ENCODE measurements at places on chromosomes 1 and 21.

- no peak for DNase-seq
These were observed 22.1 kb upstream of the GBP2 start for GRCh38 chr1:89147678-89148658.

- no peak for DNase-seq
These were observed 45.9 kb downstream of the LUZP1 start for GRCh38 chr1:23122796-23123195.

- DNase-seq: no peak
These were observed 9.6 kb downstream of the BCAR3 start for GRCh38 chr1:93672069-93672468.

GRCh38 chr1:155127105-155127966 is at the start of gene EFNA1:
Gene EFNA1, plus strand, starts transcription at chr1:155127876. Its CDS starts 102 bp downstream, at chr1:155127978.
- DNase-seq: peak; percentile 75

- DNase-seq: no peak
These were observed 84.9 kb downstream of the LYST start for GRCh38 chr1:235781807-235782206.

- DNase-seq: no peak
These were observed 53.3 kb downstream of the IVNS1ABP start for GRCh38 chr1:185263780-185264179.

DNA sequence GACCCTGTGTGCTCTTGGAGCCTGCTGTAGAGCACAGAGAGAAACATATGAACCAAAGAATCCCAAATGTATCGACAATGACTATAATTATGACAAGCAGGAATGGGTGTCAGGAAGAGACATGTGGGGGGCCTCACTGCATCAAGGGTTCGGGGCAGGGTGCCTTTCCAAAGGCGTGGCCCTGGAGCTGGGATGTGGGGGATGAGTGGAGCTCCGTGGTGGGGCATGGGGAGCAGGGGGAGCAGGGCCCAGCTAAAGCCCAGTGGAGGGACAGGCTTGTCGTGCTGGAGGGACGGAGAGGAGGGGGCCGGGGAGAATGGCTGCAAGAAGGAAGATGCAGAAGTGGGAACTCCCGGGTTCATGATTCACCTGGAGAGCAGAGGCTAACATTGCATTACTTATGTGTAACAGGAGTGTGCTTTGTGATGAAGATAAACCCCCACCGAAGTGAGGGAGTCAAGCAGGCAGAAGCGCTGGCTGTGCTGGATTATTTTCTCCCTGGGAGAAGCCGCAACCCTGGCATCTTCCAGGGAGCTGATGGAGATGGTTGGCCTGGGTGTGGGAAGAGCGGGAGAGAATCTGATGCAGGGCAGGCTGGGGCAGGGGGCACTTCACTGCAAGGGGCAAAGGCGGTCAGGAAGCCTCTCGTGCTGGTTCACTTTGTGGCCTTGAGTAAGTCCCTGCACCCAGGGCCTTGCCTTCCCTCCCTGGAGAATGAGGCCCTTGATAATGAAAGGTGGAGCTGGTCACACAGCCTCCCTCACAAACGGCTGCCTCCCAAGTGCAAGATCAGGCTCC is 124.6 kb upstream of the RUNX3 start:
- DNase-seq: no peak

- DNase-seq: peak; percentile 46
These were observed 70.6 kb downstream of the CLSTN1 start for GRCh38 chr1:9753121-9753531.

DNA sequence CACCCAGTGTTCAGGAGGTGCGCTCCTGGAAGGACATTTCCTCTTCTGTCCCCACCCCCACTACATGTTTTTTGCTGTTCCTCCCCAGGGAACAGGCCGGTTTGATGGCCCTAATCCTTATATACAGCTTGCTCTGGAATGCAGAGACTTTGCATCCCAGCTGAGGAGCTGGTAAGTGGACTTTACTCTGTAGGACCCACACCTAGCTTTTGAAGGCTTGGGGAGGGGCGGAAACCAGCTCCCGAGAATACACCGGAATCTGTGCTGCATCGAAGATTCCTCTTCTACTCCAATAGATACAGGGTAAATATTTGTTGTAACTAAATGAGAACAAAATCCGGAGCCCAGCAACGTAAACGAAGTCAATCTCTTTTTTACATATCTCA is 1.2 kb upstream of the CGN start:
- no peak for DNase-seq

GRCh38 chr1:156539818-156540355 is 32.5 kb downstream of the IQGAP3 start:
- DNase-seq: no peak

GRCh38 chr1:200215350-200215749 is 187.8 kb downstream of the NR5A2 start:
- DNase-seq: no peak

- no peak for DNase-seq
These were observed 10.7 kb downstream of the RNF223 start for GRCh38 chr1:1063261-1063944.

GRCh38 chr1:229619002-229619401 is 6.9 kb downstream of the TAF5L start:
- no peak for DNase-seq

DNA sequence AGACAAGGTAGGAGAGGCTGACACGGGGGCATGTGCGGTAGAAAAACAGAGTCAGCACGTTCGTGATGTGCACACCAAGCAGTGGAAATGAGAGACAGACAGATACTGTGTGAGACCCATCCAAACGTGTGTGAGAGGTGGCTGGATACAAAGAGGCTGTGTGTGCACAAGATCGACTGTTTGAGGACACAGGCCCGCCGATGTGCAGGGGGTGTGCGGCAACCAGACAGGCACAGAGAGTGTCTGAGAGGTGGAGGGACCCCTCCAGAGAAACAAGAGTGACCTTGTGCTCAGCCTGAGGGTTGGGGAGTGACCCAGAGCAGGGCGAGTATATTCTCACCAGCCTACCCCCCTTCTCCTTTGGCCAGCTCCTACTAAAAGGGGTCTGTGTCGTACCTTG is 97.8 kb upstream of the IPO9 start:
- DNase-seq: no peak

GRCh38 chr1:44713321-44713781 is 17.6 kb downstream of the RNU5D-1 start:
- DNase-seq: no peak

- no peak for DNase-seq
These were observed 6.4 kb downstream of the STMN1 start for GRCh38 chr1:25899792-25900191.

GRCh38 chr1:238223076-238223640 is 332.4 kb upstream of the ZP4 start:
- no peak for DNase-seq

DNA sequence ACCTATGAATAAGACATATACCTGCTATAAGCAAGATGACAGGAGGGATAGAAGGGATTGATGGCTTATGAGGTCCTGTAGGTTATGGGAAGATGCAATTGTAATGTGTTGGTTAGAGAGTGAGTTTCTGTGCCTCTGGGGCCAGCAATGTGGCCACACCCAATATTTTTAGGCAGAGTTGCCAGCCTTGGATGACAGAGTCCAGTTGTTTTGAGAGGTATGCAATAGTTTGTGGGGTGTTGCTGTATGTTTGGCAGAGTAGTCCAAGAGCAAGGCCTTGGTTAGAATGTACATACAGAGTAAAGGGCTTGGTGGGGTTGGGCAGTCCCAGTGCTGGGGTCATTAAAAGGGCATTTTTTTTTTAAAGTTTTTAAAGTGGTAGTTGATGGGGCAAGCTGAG is 36.6 kb upstream of the PLA2G5 start:
- DNase-seq: no peak

GRCh38 chr21:41011098-41011731 is 156.7 kb upstream of the BACE2 start:
- no peak for DNase-seq

DNA sequence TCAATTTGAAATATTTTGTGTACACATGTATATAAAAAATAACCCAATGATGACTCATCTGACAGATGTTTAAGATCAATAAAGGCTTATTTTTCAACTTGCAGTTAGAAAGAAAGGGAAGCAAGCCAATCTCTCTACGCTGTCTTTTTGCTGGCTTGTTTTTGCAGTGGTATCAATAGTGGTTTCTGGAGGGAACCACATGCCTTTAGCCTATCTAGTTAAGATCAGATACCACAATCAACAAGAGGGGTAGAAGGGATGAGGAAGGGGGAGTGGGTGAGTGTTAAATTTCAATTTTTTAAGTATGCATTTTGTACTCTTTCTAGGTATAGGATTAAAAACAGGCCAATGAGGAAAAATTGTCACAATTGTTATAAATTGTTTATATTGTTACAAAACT is 276.2 kb downstream of the KCNH1 start:
- DNase-seq: no peak

- no peak for DNase-seq
These were observed 51.5 kb downstream of the ATP5PO start for GRCh38 chr21:33864150-33864549.

GRCh38 chr1:215905493-215906115 is 338.5 kb downstream of the KCTD3 start:
- no peak for DNase-seq

DNA sequence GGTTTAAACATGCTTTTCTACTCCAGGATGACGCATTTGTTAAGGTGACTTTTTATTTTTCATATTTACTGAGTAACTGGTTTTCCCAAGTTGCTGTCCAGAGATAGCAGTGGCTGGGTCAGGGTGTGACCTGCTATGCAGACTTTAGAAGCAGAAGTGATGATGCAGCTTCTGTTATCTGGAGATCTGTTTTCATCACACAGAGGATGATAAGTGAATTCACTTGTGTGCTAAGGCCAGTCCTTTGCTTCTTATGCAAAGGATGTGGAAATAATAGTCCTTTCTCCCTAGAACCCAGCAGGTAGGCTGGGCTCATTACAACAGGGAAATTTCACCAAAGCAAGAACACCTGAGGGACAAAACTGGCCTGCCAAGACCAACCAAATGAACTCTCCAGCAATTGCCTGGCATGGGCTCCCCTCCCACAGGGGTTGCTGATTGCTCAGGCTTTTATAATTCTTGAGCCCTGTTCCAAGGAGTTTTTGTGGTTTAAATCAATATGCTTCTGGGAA is 97.8 kb upstream of the LPGAT1 start:
- no peak for DNase-seq

- no peak for DNase-seq
These were observed 16.2 kb downstream of the SYNC start for GRCh38 chr1:32686387-32686786.

GRCh38 chr1:169595764-169596711 is 9.8 kb upstream of the F5 start:
- no peak for DNase-seq

DNA sequence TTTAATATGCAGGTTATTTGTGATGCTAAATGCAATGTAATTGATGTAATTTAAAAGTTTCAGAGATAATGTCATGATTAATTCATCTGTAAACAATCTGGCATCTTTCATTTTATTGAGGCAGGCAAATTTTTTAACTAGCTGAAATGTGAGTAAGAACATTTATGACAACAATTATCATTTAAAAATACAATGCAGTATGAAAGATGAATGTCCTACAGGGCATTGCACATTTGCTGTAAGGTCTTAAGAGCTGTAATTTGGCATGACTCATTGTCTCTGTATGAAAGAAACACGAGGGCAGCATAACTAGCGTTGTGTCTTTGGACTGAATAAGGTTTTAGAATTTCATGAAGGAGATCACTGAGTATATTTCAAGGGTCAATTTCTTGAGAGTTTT is 642.8 kb downstream of the PLA2G4A start:
- DNase-seq: no peak

- no peak for DNase-seq
These were observed 405 bp upstream of the GADD45A start for GRCh38 chr1:67684526-67685066.

DNA sequence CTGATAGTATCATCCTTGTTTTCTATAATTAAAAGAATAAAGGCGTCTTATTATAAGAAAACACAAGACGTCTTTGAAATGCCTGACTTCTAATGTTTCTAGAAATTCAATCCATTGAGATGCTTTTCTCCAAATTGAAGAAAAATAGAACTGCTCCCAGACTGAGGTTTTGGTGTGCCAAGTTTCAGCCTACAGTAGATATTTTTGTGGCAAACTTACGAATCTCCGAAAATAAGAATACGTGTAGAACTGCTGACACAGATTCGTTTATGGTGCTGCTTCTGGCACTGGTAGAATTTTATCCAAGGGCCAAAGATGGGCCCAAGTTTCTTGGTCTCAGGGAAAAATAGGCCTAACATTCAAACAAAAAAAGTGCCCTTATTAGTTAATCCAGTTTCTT is 554.5 kb upstream of the NR5A2 start:
- DNase-seq: no peak

- DNase-seq: no peak
These were observed 54.7 kb upstream of the GREM2 start for GRCh38 chr1:240666568-240667198.

DNA sequence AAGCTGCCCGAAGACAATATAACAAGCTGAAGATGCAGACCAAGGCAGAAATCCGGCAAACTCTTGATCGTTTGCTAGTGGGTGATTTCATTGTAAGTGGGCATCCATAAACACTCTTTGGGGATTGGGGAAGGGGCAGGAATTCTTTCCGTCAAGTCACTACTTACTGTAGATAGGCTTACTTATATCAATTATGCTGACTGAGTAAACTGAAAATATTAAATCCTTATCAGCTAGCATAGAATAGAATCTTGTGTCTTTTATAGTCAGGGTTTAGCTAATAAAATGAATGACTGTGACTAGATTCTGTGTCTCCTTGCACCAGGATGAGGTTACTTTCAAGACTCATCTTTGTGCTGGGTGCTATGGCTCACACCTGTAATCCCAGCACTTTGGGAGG is 41.2 kb downstream of the VPS13D start:
- DNase-seq: no peak

- DNase-seq: no peak
These were observed 38.5 kb downstream of the CRB1 start for GRCh38 chr1:197306381-197307062.

- no peak for DNase-seq
These were observed 124.8 kb downstream of the PGBD5 start for GRCh38 chr1:230301322-230301721.

DNA sequence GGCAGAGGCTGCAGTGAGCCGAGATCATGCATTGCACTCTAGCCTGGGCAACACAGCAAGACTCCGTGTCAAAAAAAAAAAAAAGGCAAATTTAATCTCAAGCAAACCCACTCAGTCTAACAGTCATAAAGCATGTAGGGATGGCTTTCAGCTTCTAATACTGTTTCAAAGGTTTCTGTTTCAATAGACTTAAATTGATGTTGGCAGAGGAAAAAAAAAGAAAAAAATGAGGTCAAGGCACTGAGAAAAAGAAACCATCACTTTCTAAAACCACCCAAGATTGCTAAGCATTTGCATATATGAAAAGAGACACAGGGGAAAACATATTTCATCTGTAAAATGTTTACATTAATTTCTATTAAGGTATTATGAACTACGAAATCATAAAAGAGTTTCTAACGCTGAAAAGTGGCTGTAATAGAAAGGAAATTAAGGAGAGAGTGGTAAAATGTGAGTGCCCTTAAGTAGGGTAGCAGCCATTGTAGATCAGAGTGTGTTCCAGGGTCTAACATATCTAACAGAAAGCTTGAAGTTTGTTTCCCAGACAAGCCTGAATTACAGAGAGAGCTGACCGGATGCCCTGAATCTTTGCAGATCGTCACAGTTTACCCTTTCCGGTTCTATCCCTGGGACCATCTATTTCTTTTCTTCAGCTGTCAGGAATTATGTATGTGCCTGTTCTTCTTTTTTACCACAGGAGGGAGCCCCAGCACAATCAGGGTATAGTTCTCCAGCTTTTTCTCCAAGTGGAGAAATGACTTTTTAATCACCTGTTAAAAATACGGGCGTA is 70.0 kb downstream of the PLD5 start:
- DNase-seq: peak; percentile 68

- DNase-seq: no peak
These were observed 183.6 kb upstream of the UBE2U start for GRCh38 chr1:64019818-64020217.

- no peak for DNase-seq
These were observed 25.7 kb downstream of the RHOU start for GRCh38 chr1:228760979-228761378.

Measured in cerebellum (tissue), 4 donors.